ENCODE measurements at places on chromosomes 12 and 14. TPM values are rescaled to one million over a fixed set of nuclear protein-coding genes. Genes with fewer than 3 reads are reported as not detected.

The CISTR gene
- not detected for total RNA-seq

The ACRBP gene
- total RNA-seq = 0.71 TPM

The TAS2R14 gene
- total RNA-seq = 0.29 TPM

The CNTN1 gene
- total RNA-seq = 0.27 TPM

The WASHC4 gene
- total RNA-seq = 37.8 TPM

The RNF212B gene
- total RNA-seq = not detected

The DCN gene
- total RNA-seq = 613 TPM

The ALDH1L2 gene
- total RNA-seq = 4.0 TPM

The SSPN gene
- 34.4 TPM for total RNA-seq

The KERA gene
- total RNA-seq = not detected

The TAS2R7 gene
- total RNA-seq = not detected

The SMCO3 gene
- not detected for total RNA-seq

The CYP27B1 gene
- not detected for total RNA-seq

The SLC2A14 gene
- total RNA-seq = not detected

The PTPRR gene
- total RNA-seq = 0.20 TPM

The KRT8 gene
- total RNA-seq = not detected

The FGD4 gene
- total RNA-seq = 60.3 TPM

The VRTN gene
- not detected for total RNA-seq

The EMP1 gene
- 33.5 TPM for total RNA-seq

Measured in gastrocnemius medialis (tissue), 4 donors.